ENCODE measurements at places on chromosomes 13 and 19.

GRCh38 chr13:77388944-77389624 lies 62.2 kb upstream of the MYCBP2 start:
- DNase-seq: no peak

DNA sequence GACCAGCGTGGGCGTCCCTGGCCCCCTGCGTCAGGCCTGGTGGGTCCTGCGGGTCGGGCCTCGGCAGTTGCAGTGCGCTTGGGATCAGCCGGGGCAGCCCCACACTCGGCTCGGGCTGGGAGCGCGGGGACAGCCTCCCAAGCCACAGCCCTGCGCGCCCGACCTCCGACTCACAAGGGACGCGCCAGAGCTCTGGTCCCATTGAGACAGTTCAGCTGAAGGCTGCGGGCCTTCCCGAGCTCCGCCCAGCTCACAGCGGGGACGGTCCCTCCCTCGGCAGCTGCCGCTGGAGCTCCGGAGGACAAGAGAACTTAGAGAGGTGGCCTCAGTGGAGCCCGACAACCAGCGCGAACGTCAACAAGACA lies 45.7 kb upstream of the ZNF730 start:
- DNase-seq: no peak

- no peak for DNase-seq
Measured at GRCh38 chr19:47471733-47472457, at the start of gene SLC8A2. TSS of gene SLC8A2 (minus strand) at chr19:47471893. CDS start at chr19:47466403, 5,490 bp downstream.

- DNase-seq: no peak
Measured at GRCh38 chr13:99124794-99125316, 75.8 kb upstream of the UBAC2 start.

DNA sequence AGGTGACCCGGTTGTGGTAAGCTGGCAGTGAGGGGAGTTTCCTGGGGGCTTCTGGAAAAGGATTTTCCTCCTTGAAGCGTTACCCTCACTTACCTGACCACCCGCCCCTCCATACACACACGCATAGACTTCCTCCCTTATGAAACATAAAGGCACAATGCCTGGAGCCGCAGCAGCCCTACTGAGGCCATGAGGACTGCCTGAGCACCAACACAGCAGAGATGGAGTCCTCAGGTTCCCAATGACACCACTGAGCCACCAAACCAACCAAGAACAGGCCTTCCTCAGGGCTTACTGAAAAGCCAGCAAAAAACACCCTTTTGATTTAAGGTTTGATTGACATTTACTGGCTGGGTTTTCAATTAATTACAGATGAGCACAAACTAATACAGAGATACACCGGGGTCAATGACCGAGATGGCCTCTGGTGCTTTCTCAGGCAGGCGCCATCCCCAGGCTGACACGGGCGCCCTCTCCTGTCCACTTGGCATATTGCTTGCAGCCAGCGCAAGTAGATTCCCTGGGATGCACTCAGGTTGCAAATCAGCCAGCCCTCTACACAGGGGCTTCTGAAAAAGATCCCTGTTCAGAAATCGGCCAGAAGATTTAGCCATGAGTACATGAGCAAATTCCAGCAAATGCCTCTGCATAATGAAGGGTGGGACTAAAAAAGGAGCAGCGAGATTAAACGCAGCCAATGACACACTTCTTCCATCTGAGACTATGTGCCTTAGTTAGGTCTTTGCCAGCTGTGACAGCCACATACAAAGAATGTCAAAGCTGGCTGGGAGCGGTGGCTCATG lies 14.8 kb downstream of the OPA3 start:
- no peak for DNase-seq

GRCh38 chr13:112679381-112679780 lies 10.5 kb upstream of the ATP11A start:
- no peak for DNase-seq

GRCh38 chr19:41936961-41937360 lies 8.7 kb upstream of the ERFL start:
- no peak for DNase-seq

- DNase-seq: no peak
Measured at GRCh38 chr13:28653111-28653510, 5.8 kb upstream of the POMP start.

DNA sequence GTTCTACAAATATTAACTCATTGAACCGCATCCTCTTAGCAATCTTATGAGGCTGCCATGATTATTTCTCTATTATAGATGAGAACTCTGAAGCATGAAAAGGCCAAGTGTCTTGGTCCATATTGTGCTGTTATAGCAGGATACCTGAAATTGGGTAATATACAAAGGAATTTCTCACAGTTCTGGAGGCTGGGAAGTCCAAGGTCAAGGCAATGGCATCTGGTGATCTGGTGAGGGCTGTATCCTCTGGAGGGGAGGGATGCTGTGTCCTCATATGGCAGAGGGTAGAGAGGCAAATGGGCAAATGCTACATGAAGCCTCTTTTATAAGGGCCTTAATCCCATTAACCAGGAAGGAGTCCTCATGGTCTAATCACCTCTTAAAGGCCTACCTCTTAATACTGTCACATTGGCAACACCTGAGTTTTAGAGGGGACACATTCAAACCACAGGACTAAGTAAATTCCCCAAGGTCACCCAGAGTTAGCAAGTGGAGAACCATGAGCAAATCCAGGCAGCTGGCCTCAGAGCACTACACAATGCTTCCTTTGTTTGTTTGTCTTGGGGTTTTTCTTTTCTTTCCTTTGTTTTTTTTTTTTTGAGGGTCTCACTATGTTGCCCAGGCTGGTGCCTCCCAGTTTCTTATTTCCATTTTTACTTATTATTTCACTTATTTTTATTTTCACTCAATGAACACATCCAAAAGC lies 55.9 kb upstream of the LATS2 start:
- DNase-seq: no peak

GRCh38 chr19:35843676-35844481 lies 8.4 kb downstream of the NPHS1 start:
- no peak for DNase-seq

- no peak for DNase-seq
Measured at GRCh38 chr19:31512181-31512970, 163.1 kb upstream of the TSHZ3 start.

- DNase-seq: no peak
Measured at GRCh38 chr13:48783695-48784230, 130.0 kb downstream of the CYSLTR2 start.

DNA sequence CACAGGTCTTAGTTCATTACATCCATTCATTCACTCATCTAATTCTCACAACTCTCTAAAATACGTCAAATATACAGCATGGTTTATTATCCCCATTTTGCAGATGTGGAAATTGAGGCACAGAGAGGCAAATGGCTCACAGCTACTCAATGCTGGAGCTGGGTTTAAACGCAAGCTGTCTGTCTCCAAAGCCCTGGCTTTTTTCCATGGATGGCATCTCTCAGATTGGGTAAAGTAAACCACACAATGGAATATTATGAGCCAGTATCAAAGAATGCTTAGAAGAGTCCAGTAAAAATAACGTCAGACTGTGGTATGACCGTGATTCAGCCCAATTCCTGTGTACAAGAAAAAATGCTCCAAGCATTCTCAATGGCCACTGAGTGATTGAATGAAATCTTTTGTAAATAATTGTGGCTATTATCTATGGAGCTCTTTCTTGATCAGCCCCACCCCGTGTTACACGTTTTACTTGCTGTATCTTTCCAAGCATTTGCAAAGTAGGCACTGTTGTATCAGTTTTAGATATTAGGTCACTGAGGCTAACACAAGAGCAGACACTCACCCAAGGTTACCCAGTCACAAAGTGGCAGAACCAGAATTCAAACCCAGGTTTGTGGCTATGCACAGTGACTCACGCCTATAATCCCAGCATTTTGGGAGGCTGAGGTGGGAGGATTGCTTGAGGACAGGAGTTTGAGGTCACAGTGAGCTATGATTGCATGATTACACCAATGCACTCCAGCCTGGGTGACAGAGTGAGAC lies 5.5 kb upstream of the ACP7 start:
- DNase-seq: no peak

GRCh38 chr13:51502153-51502651 lies 49.4 kb upstream of the INTS6 start:
- DNase-seq: no peak

DNA sequence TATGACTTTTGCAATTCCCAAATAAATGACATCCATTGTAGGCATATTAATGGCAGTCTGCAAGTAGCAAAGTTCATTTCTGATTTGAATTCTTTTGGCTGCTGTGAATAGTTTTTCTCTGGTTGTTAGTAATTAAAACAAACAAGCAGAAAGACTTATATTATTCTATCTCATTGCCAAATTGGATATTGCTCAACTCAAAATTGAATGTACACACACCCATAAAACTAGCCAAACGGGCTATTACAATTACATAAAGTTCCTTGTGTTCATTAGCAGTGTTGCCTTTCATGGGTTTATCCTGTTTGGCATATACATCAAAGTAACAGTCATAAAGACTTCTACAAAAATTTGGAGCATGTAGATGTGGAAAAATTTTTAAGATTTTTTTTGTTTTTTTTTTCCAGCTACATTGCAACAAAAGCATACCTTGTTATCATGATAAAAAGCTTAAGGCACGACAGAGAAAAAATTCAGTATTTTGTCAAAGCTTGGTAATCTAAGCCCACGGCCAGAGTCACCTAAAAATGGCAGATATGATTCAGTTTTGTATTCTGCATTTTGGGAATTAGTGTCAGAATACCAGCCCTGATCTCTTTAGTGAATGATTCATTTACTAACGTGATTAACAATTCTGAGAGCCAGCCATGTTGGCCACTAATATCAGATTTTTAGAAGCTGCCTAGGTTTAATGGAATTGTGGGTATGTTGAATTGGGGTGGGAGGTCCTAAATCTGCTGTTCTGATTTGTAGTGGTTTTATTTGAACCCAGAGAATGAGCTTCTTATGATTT lies 108.4 kb downstream of the KLF5 start:
- no peak for DNase-seq

- DNase-seq: no peak
Measured at GRCh38 chr13:112887151-112887550, 81.9 kb upstream of the MCF2L start.

DNA sequence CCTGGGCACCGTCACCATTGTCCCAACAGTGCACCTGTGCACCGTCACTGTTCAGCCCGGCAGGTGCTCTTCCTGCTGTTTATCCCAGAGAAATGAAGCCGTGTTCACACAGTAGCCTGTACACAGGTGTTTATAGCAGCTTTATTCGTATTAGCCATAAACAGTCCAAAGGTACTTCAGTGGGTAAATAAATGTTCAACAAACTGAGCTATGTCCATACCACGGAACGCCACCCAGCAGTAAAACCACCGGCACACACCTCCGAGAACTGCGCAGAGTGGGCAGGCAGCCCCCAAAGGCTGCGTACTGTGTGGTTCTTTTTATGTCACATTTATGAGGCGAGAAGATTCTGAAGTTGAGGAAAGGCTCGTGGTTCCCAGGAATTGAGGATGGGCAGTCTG lies 44.9 kb upstream of the DCUN1D2 start:
- DNase-seq: no peak

Measured in cortex of kidney (tissue), 1 donor.